D721Med (cell line): ENCODE measurements at places on chromosomes 3 and 15.

GRCh38 chr3:111476701-111477100 lies 65.3 kb upstream of the CD96 start:
- no peak for DNase-seq

DNA sequence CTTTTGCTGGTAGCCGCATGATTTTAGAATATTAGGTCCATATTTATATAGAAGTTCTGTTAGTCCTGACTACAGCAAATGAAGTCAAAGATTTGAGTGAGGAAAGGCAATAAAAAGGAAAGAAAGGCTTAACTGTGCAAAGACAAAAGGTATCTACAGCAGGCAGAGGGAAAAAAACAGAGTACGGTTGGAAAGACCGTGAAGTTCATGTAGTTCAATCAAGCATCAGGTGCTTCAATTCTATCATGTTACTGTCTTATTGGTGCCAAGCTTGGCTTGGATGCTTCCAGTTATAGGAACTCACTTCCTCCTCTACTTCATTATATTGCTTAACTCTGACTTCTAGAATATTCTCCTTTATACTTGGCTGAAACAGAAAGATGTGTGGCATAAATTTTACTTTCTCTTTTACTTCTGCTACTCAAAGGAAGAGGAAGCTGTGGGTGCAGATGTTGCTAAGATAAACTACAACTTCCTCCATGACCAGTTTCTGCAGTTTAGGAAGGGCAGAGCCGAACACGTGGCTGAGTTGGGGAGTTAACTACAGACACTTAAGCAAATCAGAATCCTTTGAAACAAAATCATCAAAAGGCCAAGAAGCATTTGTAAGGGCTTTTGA lies 72.6 kb upstream of the ZBED2 start:
- DNase-seq: no peak

GRCh38 chr15:92696096-92696495 lies 40.5 kb upstream of the FAM174B start:
- DNase-seq: no peak

- no peak for DNase-seq
Observed at GRCh38 chr15:94079968-94080367, 151.4 kb upstream of the MCTP2 start.

DNA sequence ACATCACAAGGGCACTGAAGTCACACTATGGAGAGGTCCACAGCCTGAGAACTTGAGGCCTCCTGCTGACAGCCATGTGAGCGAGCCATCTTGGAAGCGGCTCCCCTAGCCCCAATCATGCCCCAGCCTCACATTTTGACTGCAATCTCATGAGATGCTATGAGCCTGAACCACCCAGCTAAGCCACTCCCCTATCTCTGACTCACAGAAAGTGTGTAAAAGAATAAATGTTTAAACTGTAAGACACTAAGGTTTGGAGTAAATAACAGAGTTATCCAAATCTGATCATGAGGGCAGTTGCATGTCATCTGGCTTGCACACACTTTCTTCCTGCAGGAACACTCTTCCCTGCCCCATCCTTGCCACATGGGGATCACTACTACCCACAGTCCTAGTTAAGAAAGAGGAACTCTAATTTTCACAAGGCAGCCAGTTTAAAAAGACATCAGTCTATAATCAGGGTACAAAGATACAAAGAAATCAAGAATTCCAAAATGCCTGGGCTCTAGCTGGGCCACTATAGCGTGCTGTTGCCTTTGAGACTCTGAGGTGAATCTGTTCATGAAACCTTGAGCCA lies 494.2 kb downstream of the FOXP1 start:
- no peak for DNase-seq

- no peak for DNase-seq
Observed at GRCh38 chr15:65376767-65377104, 1.1 kb downstream of the IGDCC3 start.

GRCh38 chr3:62638316-62638715 lies 236.9 kb downstream of the CADPS start:
- no peak for DNase-seq

DNA sequence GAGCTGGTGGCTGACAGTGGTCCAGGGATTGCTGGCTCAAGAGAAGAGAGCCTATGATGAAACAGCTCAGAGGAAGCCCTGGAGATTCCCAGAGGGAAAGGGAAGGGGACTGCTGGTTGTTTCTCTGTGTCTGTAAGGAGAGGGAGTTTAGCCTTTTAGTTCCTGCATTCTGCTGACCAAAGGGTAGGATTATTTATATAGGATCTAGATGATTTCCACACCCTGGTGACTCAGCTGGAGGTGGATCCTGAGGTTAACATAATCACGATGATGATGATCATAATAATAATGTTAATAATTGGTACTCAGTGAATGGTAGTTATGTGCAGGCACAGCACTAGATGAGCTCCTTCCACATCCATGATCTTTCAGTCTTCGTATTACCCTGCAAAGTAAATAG lies 144.9 kb downstream of the EPHB1 start:
- no peak for DNase-seq

- DNase-seq: no peak
Observed at GRCh38 chr15:35393398-35393797, 152.6 kb downstream of the DPH6 start.

DNA sequence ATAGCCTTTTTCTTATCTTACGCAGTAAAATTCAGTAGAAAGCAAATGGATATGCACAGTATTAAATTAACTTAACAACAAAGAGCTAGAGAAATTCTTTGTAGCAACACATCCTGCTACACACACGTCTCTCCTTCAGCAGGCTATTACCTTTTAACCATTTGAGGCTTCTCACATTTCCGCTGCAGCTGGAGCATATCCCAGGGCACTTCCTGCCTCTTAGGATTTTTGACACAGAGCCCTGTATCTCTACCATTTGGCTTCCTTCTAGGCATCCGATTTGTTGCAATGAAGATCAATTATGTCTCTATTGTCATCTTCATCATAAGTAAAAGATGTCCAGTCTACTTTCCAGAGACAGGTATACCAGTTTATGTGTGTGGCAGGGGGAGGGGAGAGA lies 292.4 kb upstream of the CBLB start:
- no peak for DNase-seq

GRCh38 chr3:8767667-8768363 lies 1.6 kb downstream of the OXTR start:
- no peak for DNase-seq

DNA sequence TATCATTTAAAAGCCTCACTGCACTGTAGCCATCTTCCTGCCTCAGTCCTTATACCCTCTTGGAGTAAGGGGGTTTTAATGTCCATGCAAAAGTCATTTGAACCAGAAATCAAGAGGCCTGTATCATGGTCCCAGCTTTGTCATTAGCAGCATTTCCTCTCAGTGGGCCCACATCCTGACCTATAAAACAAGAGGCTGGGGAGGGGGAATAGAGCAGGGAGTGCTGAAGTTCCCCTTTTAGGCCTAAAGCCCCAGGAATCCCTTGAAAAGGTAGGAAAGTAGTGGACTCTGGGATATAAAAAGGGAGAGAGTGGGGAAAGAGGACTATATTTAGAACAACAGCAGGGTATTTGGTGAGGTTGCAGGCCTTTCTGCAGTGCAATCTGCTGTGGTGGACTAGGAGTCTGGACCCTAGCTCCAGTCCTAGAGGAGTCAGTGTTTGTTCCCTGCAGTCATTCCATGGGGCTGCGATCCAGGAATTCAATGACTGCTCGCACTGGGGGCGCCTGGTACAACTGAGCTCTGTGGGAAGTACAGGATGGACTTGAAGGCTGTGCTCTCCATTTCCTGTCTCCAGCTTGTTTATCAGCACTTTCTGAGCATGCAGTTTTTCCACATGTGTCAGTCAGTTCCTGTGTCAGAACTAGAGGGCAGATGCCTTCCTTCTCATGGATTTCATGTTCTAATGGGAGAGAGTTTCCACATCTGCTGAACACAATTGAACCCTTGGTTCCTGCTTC lies 46.8 kb downstream of the PDHB start:
- DNase-seq: no peak

GRCh38 chr3:125214738-125215137 lies 2.2 kb upstream of the SLC12A8 start:
- no peak for DNase-seq

DNA sequence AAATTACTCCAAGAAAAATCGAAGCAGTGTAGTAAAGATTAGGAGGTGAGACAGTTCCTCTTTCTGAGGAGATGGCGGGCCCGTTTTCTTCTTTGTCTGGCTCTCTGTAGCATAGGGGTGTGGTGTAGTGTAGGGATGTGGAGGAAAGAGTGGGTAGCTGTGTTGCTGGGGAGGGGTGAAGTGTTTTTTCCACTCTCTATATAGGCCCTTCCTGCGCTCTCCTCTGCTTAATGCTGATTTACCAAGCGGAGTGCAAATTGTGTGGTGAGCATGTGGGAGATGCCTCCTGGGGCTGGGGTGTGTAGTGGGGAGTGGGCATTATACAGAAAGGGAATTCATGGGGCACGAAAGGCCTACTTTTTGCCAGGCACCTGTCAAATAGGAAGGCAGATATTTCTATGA lies 94.9 kb downstream of the ST6GAL1 start:
- DNase-seq: no peak

DNA sequence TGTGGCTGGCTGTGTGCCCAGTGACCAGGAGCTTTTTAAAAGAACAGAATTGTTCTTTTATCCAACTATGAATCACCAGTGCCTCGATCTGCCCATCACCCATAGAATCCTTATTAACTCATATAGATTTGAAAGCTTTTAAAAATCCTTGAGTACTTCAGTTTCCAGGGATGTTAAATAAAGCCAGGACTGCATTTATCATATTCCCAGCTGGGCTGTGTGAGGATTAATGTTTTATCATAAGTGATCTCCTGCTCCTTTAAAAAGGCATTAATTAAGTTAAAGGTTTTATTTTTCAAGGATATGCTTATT lies 234.0 kb downstream of the MYRIP start:
- DNase-seq: no peak

GRCh38 chr3:72347819-72348319 lies 500.4 kb downstream of the SHQ1 start:
- no peak for DNase-seq

DNA sequence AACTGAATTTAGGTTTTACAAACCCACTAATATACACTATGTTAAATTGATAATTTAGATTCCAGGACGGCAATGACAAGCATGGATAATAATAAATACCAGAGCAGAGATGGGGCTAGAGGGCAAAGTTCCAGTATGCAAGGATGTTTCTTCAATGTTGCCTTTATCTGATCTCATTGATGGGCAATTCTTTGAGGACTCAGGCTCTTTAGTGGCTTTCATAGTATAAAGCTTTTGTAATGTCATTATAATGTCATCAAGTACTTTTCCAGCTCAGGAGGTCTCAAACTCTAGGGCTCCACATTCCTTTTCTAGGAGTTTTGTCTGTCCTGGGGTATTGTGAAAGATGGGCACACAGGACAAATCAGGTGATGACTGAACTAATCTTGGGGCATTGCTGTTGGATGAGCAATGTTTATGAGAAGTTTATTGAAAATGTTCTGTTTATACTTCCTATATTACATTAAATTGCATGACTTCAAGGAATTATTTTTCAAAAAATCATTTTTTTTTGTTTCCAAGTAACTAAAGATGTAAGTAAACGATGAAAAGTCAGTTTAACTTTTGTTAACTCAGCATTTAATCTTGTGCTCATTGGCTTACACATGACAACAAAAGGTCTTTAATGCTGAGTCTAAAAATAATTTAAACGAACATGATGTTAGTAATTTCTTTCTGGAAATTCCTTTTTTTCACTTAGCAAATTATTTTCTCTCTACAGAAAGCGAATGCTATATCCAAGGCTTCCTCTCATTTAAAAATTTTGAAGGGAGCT lies 116.4 kb downstream of the OXSM start:
- DNase-seq: no peak

- no peak for DNase-seq
Observed at GRCh38 chr3:158713094-158713499, 19.2 kb downstream of the RARRES1 start.

DNA sequence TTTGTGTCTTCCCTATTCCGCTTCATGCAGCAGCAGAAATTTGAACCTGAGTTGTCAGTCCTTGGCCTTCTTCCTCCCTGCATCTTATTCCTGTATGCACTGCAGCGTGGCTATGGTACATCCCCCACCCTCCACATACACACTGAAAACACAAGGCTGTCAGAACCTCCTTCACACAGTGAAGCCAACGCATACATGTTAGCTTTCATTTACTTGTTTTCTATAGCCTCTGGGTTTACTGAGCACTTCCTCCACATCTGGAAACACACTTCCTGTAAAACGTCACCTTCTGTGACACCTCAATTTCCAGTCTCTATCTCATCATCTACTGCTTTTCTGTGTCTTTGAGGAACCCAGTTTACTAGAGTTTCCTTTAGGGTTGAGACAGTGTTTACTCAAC lies 47.0 kb downstream of the SUSD5 start:
- DNase-seq: no peak

DNA sequence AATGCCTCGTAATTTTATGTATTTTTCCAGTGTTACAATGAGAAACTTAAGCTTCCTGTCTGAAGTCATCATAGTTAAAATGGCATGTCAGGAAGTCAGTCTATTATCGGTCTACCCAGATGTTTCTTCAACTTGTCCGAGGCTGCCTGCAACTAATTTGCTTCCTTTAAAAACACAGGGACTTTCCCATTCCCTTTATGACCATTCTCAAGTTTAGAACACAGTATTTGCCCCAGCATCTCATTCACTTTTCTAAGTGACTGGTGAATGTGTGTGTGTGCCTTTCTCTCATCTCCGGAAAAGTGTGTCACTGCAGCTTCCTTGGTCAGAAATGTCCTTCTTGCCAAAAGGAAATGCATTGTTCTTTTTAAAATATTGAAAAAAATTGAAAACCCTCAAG lies 466.6 kb downstream of the RAP2B start:
- no peak for DNase-seq

DNA sequence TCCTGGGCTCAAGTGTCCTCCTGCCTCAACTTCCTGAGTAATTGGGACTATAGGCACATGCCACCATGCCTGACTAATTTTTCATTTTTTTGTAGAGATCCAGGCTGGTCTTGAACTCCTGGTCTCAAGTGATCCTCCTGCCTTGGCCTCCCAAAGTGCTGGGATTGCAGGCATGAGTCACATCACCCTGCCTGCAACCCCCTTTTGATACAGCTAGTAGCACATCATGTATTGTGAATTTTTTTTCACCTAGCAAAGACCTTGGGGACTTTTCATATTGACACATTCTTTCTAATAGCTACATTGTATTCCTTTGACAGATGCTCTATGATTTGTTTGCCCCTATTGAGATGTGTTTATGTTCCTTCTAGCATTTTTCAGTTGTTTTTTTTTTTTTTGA lies 14.2 kb downstream of the IRAK2 start:
- DNase-seq: no peak

- no peak for DNase-seq
Observed at GRCh38 chr15:68314563-68314962, 37.0 kb downstream of the FEM1B start.

DNA sequence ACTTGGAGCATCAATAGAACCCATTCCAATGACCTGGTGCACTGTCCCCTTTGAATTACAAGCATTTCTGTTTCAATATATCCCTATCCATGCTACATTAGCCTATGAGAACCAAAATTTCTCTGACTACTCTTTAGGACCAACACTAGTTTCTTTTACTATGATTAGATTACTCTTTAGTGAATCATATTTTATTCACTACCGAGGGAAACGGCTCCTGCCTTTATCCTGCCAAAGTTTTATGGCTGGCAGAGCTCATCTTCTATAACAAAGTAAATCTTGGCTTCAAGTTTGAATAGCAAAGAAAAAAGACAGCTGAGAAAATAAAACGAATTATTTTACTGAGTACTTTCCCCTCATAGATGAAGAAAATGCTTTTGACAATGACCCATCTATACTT lies 120.9 kb downstream of the SLC9A9 start:
- no peak for DNase-seq
